Activated effector memory CD4-positive, alpha-beta T cell treated with anti-CD3 and anti-CD28 coated beads, Interleukin-2, amount 50 U/mL, for 16 hours (primary cell): ENCODE measurements at places on chromosomes 2 and 18.

DNA sequence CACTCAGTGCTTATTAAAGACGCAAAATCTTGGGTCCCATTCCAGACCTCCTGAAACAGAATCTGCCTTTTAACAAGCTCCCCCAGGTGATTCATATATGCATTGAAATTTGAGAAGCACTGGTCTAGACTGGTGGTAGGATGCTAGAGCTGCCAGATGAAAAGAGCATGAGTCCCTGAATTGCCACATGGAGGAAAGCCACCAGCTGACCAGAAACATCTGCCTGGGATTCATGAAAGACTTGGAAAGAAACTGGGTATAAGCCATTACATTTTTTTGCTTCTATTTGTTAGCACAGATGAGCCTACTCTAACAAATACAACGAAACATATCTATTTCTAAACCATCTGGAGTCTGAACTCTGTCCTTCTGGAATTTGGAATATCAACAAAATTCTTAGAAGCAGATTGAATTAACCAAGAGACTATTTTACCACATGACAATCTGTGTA, 228.9 kb downstream of the RBM43 start:
- DNase-seq: no peak

GRCh38 chr18:49276680-49277079, 183.8 kb downstream of the DYM start:
- DNase-seq: no peak

- no peak for DNase-seq
Observed at GRCh38 chr2:58720770-58721697, 479.9 kb upstream of the FANCL start.

- peak; percentile 89 for DNase-seq
Observed at GRCh38 chr2:234288974-234289455, 207.9 kb downstream of the ARL4C start.

DNA sequence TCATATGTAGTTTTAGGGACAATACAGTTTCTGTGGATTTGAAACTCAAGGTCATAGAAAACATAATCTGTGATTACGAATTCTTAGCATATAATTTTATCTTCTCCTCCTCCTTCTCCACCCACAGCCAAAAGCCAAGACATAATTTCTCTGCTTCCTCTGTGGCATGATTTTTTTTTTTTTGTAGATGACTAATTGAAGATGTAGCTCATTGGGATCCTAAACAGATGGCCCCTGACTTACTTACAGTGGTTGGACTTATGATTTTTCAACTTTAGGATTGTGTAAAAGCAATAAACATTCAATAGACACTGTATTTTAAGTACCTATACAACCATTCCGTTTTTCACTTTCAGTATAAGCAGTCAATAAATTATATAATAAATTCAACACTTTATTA, 42.3 kb downstream of the FSIP2 start:
- DNase-seq: no peak

- DNase-seq: no peak
Observed at GRCh38 chr2:19982268-19982667, 7.6 kb downstream of the WDR35 start.

- DNase-seq: peak; percentile 74
Observed at GRCh38 chr18:51668101-51668500, 470.6 kb upstream of the MEX3C start.

- no peak for DNase-seq
Observed at GRCh38 chr18:71485611-71486010, 1058.5 kb downstream of the CBLN2 start.

DNA sequence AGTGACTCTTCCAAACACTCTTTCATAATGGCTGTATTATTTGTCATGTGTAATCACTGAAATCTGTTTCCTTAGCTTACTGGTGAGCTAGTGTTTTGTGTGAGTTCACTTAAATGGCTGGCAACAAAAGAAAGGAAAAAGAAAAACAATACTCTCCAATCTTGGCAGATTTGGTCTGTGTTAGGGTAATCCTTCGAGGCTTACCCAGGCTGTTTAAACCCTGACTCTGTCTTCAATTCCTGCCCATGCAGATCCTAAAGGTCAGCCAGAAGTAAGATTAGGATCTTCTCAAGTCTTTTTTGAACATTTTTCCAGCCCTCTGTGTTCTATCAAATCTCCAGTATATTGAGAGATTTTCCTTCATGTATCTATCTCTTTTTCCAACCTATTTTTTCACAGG, 85.3 kb downstream of the CCDC178 start:
- no peak for DNase-seq

DNA sequence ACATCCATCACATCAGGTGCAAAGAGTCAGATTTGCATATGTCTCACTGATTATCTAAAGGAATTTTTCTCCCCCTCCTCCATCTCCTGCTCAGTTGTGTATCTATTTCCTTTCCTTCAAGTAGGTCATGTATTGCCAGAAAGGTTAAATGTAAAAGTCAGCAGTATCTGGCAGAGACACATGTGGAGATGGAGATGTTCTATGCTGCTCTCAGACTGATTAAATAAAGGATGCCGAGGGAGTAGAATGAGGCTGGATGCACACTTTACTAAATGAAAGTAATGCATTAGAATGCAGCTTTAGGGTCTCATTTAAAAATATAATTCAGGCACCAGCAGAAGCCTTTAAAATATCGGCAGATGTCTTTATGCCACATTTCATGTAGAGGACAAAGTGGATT, 555.3 kb downstream of the RNF144A start:
- DNase-seq: no peak

- DNase-seq: no peak
Observed at GRCh38 chr2:167192833-167193232, 304.6 kb downstream of the XIRP2 start.

DNA sequence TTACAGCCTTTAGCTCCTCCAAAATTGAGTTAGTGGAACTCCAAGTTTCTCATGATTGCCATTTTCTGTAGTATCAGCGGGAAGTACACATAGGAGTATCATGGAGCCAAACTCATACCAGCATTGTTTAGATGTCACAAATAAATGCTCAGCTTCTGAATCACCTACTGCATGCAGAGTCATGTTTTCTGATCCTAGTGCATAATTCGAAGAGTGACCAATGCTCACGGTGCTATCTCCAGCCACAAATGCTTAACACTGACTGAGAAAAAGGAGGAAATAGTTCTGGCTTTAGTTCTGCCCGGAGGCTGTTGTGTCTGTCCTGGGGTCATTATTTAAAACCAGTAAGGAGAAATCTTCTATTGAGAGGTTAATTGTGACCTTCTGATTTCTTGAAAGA, 45.4 kb upstream of the LRATD1 start:
- no peak for DNase-seq

DNA sequence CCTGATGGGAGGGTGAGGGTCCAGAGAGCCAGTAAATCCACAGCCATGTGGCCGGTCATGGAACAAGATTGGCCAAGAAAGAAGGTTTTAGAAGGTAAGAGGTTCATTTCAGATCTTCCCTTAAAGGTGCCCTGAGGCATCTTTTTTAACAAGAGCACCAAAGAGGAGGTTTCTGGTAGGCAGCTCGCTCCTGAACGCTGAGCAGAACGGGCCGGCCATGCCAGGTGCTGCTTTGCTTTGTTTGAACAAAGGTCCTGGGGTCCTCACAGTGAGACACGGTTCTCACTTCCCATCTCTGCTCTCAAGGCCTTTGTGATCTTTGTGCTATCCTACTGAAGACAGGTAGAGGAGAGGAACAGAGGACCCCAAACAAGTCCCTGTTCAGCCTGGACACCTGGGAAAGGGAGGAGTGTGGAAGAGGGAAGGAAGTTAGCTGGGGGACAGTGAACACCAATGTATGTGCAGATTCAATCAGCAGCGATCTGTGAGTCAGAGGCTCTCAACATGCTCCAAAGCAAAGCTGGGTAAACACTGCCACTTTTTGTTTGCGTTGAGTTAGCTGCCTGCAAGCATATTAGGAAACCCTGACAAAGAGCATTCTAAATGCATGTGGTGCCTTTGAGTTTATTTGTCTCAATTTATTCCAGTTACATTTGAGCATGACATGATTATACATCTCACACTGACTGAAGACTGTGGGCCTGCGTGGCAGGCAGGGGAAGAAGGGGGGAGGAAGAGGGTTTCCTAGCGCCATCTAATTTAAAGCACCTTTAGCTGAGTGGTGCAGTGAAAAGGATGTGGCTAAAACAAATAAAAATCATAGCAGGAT, 102.4 kb downstream of the ASB1 start:
- DNase-seq: no peak

DNA sequence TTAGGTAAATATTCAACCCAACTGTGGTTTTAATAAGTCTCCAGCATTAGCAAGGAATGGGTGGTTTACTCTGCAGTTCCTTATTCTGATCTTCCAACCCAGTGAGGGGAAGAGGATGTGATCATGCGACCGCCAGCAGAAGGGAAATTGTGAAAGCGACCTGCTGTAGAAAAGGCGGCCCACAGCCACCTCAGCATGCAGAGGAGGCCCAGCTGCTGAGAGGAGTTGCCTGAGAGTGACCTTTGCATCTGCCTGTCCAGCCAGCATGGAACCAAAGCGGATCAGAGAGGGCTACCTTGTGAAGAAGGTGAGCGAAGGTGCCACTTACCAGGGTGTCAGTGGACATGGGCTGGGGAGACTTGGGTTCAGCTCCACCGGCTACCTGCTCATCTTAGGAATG, at the start of gene PLEK:
PLEK (plus strand) TSS at position 196 of the 400 bp plus-strand sequence; CDS start at position 266, 70 bp downstream.
- DNase-seq: no peak

DNA sequence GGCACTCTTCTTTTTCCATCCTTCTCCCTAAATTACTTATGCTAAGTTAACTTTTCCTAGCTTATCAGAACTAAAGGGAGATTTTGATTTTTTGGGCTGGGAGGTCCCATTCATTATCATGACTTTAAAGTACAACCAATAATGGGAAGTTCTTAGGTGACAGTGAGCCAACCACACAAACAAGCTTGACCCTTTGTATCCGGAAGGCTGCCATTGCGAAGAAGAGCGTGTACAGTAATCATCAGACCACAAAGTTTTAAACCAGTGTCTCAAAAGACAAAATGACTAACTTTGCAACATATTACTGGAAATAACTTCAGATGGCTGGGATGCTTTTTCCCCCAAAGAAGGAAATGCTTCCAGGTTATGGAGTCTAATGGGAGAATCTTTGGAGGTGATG, 298.1 kb downstream of the TGIF1 start:
- no peak for DNase-seq

DNA sequence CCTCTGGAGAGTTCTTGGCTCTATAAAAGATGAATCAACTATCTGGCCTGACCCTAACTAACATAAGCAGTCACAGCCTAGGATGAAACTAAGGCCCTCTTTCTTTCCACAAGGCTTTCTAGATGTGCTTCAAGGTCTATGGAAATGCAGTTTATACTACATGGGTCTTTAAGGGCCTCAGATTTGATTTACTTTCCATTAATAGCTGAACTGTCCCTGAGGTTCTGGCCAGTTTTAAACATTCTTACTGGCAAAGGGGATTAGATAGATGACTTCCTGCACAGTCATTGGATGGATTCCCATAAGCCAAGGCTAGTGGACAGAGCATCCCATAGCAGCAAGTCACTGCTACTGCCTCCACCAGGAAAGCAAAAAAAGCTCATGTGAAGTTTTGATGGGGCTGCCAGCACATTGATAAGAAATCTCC, 38.1 kb upstream of the LCLAT1 start:
- no peak for DNase-seq

DNA sequence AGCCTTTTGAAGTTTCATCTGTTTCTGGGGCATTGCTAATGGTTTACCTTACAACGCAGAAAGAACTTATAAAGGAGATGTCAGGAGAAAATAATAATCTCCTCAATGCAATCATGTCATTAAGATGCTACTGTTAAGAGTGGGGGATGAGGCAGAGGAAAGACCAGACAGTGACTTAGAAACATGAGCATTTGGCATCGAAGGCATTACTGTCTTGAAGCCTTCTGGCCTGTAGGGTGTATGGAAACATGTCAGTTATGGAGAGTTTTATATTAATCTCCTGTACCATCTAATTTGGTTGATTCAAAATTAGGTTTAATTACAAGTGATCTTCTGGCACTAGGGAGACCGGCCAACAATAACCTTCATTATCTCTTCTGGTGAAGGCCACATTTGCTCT, 32.5 kb downstream of the CDC42EP3 start:
- no peak for DNase-seq

DNA sequence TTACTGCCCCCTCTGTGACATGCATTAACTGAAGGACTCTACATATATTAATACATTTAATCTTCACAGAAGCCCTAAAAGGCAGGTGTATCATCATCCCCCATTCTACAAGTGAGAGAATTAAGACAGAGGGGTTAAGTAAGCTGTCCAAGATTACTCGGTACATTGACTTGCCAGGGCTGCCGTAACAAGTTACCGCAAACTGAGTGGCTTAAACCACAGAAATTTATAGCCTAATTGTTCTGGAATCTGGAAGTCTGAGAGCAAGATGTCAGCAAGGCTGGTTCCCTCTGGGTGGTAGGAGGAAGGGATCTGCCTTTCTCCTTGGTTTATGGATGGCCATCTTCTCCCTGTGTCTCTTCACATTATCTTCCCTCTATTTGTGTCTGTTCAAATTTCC, 605.5 kb downstream of the EPHA4 start:
- no peak for DNase-seq

GRCh38 chr2:55952415-55952814, 28.8 kb upstream of the EFEMP1 start:
- DNase-seq: no peak

DNA sequence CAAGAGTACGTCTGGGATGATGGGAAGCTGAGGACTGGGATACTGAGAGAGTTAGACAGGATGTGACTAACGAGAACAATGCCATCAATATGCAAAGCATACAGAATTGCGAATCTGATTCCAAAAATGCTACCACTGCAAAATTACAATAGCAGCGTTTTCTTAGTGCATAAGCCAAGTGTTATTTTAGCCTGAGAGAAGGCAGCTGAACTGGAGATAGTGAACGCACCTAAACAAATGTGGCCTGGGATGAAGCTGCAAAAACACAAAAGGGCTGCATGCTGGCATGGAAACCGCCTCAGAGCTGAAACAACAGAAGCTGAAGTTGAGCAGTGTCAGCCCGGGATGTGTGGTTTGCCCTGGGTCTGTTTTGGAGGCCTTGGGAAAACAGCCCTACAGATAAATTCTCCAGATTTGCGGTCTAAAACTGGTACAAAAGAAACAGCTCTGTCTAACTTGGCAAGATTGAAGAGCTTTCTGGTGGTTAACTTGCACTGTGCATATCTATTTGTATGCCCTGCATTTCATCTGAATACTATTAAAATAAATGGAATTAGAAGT, 45.5 kb downstream of the LYPD6 start:
- DNase-seq: no peak

- no peak for DNase-seq
Observed at GRCh38 chr18:75262511-75262910, 51.9 kb downstream of the TSHZ1 start.

DNA sequence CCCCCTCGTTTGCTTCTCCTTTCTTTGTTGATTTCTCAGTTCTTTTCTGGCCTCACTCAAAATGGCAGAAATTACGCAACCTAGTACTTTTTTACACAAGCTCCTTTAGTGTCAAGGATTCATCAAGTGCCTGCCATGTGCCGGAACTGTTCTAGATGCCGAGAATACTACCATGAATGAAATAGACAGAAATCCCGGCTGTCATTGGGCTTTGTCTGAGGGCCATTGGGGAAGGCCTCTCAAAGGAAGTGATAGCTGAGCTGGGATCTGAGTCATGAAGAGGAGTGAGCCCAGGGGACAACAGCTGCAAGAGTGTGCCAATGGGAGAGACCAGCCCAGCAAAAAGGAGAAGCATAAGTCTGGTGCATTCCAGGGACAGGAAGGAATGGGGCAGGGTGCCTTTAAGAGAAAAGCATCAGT, 34.3 kb upstream of the PPP1CB start:
- no peak for DNase-seq
